ENCODE measurements at places on chromosomes 5 and 9.

DNA sequence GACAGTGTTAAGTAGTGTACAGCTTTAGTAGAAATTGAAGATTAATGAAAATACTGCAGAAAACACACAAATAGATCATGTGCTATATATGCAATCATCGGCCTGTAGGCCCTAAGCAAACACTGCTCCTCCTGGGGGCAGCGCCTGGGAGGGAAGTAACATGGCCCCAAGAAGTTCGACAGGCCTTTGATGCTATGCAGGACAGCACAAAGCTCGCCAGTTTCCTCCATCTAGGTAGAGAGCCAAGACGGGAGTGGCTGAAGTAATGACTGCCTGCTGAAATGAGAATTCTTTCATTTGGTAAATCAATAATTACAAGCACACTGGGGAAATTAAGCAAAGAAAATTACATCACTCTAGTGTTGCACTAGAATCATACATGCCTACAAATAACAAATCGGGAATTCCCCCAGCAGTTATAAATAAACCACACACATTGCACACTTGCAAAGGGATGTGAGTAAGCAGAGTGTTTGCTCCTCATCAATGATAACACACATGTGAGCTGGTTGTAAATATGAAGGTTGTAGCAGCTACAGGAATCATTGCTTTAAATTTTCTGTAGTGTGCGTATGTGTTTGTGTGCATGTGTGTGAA is 219.9 kb upstream of the NFIL3 start:
- no peak for DNase-seq

DNA sequence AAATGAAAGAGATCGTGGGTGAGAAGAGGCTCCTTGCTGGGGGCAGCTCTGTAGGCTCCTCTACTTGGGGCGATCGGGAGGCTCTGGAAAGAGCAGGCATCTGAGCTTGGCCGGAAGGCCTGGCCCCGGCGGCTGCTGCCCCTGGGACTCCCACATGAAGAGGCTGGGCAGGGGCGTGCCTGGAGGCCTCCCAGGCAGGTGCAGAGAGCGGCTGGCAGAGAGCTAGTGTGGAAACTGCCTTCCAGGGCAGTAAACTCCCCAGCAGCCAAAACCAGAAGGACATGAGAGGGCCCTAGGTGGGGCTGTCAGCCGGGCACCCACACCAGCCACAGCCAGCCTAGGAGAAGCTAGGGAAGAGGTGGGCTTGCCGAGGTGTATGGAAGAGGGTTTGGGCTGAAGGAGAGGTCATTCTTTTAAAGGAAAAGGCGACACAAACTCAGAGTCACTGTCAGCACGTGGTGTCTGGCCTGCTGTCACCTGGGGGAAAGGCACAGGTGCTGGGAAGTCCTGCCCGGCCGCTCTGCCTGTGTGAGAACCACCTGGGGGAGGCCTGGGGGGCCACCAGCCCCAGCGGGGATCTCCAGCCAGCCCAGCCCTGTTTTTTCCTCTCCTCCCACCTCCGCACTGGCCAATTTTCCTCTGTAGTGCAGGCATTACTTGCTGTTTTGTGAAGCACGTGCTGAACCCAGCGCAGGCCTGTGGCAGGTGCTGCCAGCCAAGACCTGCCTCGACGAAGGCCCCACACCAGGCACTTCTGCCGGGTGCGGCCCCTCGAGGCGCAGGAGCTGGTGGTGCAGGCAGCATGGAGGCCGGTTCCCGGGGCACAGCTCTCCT is 44.8 kb upstream of the EGFL7 start:
- no peak for DNase-seq

DNA sequence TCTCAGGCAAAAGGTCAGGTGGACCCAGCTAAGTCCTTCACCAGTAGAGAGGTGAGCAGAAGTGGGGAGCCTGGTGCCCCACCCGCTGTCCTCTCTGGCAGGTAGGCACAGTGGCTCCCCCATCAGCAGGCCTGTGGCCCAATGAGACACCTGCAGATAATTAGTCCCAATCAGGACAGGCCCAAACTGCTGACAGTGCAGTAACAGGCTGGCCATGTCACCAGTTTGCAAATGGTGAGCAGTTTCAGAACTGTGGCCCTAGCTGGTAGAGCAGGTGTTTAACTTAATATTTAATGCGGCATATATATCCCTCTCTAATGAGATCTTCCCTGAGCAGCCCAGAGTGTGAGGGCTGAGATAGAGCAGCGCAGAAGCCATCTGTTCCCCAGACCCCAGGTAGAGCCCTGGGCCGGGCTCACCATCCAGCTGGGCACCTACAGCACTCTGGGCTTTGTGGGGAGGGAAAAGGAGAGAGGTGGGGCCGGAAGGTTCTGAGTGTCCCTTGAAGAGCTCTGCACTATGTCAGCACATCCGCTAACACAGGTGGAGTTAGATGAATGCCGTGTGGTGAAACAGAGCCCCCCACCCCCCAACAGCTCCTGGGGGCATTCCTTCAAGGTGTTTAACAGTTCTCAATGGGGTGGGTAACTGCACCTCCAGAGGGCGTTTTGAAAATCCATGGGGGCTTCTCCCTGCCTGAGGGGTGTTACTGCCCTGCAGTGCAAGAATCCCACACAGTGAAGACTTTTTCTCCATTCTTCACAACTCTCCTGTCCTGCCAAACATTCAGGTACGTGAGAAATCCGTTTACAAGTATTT is 120.5 kb downstream of the PAX5 start:
- DNase-seq: no peak

GRCh38 chr5:109614301-109614700 is 75.4 kb upstream of the MAN2A1 start:
- no peak for DNase-seq

- DNase-seq: peak; percentile 26
Observed at GRCh38 chr5:96065685-96066385, 104.2 kb upstream of the ELL2 start.

GRCh38 chr5:127206320-127207113 is 84.1 kb upstream of the MEGF10 start:
- DNase-seq: no peak

DNA sequence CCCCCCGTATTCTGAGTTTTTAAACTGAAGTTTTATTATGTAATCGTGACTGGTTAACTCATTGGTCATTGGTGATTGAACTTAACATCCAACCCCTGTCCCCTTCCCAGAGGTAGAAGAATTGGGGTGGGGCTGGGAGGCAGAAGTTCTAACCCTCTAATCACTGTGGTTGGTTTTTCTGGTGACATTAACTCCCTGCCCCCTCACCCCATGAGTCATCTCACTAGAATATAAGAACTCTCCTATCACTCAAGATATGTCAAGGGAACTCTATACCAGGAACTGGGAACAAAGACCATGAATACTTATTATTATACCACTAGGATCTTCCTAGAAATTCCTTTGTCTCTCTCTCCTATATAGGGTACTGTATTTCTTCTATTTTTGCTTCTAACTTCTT is 52.3 kb upstream of the CAVIN4 start:
- DNase-seq: no peak

DNA sequence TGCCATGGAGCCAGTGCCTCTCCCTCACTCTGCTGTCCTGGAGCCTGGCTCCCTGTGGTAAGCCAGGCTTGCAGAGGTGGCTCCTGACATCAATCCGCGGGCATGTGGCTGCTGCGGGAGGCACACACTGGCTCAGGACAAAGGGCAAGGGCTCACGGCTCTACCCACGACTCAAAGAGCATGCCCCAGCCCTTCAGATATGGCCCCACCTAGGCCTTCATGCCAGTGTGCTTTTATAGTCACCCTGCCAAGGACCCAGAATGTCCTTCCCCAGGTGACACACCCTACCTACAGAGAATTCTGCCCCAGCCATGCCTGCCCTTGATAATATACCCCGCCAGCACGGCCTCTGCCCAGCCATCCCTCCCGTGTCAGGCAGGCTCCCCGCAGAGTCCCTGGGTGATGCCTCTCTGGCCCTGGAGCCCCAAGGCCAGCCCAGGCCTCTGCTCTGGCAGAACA is 1.6 kb downstream of the MGAT4B start:
- DNase-seq: no peak

- DNase-seq: no peak
Observed at GRCh38 chr5:74367241-74367733, 273.2 kb downstream of the ENC1 start.

GRCh38 chr5:102931085-102931725 is 176.1 kb downstream of the PAM start:
- DNase-seq: no peak

DNA sequence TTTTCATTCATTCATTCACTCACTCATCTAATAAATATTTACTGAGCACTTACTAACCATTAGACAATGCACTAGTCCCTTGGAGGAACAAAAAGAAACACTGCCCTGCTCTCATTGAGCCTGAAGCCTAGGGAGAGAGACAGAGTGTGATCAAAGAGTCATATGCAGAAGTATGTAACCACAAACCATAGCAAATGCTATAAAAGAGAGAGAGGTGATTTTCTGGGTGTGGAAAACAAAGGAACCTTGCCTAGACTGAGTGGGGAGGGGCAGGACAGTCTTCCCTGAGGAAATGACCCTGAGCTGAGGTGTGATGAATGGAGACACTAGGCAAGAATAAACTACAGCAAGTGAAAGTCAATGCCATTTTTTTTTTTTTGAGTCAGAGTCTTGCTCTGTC is 10.8 kb upstream of the ADRA1B start:
- no peak for DNase-seq

GRCh38 chr9:120104771-120105170 is 475.2 kb downstream of the CDK5RAP2 start:
- DNase-seq: no peak

- no peak for DNase-seq
Observed at GRCh38 chr9:127647451-127647850, 35.4 kb downstream of the STXBP1 start.

- no peak for DNase-seq
Observed at GRCh38 chr5:22908129-22908528, 55.0 kb upstream of the CDH12 start.

DNA sequence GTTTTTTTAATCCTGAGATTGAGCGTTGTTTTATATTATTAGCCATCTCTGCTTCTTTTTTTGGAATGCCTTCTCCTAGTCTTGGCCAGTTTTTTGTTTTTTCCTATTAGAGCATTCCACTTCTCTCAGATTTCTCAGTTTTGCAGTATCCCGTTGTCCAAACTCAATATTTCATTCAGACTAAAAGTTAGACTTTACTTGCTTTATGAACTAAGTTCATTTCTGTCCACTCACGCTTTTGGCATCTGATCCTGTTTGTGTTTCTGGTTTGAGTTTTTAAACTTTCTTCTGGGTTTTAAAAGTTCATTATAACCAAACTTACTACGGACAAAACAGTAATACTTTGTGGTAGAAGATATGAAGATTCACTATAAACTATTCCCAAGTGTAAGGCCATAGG is 288.3 kb upstream of the MPDZ start:
- no peak for DNase-seq

GRCh38 chr9:84573083-84573482 is 96.4 kb upstream of the NTRK2 start:
- no peak for DNase-seq

GRCh38 chr9:117008876-117009275 is 321.8 kb downstream of the TRIM32 start:
- DNase-seq: no peak

- no peak for DNase-seq
Observed at GRCh38 chr5:171978519-171978918, 27.9 kb downstream of the FBXW11 start.

DNA sequence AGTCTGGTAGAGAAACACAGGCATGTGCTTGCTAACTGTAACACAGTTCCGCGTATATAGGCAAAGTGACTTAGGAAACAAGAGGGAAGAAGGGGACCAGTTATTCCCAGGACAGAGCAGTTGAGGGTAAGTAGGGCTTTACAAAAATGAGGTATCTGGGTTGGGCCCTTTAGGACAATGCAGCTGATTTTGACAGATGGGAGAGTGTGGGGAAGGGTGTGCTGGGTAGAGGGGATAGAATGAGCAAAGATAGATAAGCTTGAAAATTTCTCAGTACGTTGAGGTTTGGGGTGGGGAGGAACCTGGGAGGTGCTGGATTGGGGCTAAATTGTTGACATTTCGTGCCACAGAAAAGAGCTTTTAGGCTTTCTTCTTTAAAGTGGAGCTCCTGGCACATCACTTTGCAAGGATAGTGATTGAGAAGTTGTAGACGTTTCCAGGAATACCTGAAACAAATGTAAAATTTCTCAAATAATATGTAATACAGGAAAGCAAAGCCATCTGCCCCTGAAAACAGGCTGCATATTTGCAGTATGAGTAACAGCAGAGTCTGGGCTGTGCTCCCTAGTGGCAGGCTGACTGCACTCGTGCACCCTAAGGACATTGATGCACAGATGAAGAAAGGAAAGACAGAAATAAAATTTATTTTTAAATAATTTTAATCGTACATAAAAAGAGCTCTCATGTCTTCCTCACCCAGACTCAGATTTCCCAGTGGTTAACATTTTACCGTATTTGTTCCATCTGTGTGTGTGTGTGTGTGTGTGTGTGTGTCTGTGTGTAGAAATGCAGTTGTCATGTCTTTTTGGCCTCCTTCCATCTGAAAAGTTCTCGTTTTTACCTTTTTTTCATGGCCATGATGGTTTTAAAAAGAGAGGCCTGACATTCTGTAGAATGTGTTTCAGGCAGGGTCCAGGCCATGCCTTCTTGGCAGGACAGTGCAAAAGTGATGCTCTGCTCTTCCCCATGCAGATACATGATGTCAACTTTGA is 144.9 kb upstream of the DMRT1 start:
- no peak for DNase-seq

DNA sequence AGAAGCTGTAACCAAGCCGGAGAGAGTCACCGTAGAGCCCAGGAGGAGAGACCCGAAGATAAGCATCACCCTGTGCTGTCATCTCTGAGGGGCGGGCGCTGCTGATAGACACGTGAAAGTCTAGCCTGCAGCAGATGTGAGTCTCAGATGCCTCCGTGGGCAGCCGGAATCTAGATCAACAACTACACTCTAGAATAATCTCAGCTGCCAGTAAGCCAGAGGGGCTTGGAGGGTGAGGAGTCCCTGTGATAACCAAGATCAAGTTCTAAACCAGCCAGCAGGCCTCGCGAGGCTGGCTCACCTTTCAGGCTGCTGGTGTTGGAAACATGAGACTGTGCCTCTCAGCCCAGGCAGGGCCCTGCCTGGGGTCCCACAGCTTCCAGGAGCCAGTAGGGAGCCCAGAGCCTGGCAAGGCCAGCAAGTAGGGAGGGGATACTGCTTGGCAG is 54.1 kb downstream of the DAPK1 start:
- DNase-seq: no peak

DNA sequence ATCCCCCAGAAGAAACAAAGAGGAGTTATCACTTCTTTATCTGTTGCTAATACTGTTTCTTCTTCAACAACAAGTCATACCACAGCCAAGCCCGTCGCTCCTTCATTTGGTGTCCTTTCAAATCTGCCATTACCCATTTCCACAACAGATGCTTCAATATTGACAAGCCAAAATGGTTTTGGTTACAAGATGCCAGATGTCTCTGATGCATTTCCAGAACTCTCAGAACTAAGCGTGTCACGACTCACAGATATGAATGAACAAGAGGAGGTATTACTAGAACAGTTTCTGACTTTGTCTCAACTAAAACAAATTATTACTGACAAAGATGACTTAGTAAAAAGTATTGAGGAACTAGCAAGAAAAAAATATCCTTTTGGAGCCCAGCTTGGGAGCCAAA is 16.0 kb upstream of the HAND1 start:
- DNase-seq: no peak

- DNase-seq: no peak
Observed at GRCh38 chr9:135850737-135851136, 56.6 kb downstream of the CAMSAP1 start.

Measured in NCI-H2081 treated with DMSO at 0.1 percent for 48 hours (cell line).